Activated CD4-positive, alpha-beta T cell treated with anti-CD3 and anti-CD28 coated beads for 1 hour (primary cell): ENCODE measurements at places on chromosomes 3 and 15.

- DNase-seq = no peak
Measured at GRCh38 chr3:40308725-40309417, 636 bp upstream of the EIF1B start.

GRCh38 chr3:190346541-190346940, 24.3 kb upstream of the CLDN1 start:
- DNase-seq = no peak

DNA sequence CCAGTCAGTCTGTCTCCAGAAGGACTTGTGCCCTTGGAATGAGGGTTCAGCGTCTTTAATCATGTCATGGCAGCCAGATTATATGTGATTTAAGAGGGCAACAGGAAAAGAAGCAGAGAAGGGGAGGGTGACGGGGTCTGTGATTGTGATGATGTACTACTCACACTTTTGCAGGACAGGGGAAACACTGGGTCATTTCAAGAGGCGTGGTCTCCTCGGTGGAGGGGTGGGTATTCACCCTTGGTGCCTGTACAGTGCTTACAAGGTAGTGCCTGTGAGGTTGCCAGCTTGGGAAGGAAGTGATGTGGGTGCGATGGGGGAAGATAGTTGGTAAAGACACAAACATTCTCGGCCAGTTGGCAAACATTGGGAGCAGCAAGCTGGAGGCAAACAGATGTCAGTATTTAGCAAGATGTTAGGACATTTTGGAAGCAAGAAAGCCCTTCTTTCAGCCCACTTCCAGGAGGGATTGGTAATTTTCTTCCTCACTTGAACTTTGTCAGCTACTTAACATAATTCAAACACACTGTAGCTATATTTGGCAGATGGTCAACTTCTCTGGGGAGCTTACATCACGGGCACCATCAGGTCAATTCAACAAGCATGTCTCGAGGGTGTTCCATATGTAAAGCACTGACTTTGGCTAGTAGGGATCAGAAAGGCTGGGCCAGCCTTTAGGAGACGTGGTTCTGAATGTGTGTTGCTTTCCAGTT, 71.4 kb upstream of the ROPN1 start:
- DNase-seq = no peak

GRCh38 chr3:102512734-102513504, 78.1 kb downstream of the ZPLD1 start:
- no peak for DNase-seq

- no peak for DNase-seq
Measured at GRCh38 chr3:49387721-49388120, 24.1 kb downstream of the RHOA start.

DNA sequence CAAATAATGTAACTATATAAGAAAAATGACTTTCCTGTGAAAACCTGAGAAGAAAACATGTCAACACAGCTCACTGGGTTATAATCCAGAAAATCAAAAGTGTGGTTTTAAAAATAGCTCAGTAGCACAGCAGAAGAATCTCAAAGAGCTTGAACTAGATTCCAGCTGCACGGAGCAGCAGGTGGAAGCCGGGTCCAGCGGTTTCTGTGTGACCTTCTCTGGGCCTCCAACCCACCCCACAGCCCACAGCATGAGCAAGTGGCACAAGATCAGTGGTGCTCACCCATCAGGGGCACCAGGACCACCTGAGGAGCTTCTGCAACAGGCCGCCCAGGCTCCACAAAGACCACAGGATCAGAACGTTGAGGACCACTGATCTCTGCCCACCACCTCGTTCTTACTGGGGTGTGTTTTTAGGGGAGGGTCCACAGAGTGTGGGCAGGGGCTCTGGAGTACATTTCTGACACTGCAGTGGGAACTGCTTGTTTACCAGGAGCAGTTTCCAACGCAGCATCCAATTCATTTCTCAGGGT, 23.2 kb downstream of the SLC41A3 start:
- DNase-seq = no peak

- DNase-seq = no peak
Measured at GRCh38 chr3:185965496-185965895, 27.7 kb upstream of the TRA2B start.

DNA sequence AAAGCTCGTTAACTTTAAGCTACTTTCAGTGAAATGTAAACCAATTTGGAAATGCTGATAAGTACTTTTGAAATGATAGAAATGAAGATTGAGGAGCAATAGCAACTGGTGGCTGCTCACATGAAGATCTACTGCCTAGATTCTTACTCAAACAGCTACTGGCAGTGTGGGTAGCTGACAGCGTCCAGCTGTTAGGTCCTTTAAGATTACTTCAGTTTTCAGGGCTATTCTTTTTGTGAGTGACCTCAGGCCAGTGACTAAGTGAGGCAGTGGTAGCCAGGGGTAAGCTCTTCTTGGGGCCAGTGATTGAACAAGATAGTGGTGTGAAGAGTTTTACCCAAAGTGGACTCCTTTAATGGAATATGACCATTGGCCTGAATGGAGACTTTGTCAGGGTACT, 41.3 kb downstream of the NECTIN3 start:
- DNase-seq = no peak

GRCh38 chr3:63869940-63870614, 6.4 kb downstream of the ATXN7 start:
- no peak for DNase-seq

DNA sequence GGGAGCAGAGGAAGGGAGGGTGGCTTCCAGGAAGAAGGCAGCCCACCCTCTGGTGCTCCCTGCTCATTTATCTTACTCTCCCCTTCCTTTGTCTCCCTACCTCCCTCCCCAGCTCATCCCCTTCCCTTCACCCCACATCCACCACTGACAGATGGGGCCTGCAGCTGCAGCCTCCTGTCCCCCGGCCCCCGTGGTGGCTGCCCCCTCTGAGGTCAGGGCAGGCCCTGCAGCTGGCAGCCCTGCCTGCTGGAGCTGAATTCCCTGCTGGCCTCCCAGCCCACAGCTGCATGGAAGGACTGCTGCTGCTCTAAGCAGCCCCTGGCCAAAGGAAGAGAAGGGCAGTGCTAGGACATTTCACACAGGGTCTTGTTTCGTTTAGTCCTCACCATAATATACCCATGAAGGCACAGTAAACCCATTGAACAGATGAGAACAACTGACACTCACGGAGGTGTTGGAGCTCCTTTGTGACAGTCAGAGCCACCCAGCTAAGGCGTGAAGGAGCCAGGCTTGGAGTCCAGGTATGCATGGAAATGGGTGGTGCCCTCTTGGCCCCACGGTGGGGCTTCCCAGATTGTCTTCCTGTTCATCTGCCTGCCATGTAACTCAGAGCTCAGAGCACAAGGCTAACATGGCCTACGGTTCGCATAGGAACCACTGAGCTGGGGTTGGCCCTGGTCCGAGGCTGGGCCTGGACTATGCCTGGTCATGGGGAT, 121.7 kb upstream of the PRR20G start:
- DNase-seq = no peak

DNA sequence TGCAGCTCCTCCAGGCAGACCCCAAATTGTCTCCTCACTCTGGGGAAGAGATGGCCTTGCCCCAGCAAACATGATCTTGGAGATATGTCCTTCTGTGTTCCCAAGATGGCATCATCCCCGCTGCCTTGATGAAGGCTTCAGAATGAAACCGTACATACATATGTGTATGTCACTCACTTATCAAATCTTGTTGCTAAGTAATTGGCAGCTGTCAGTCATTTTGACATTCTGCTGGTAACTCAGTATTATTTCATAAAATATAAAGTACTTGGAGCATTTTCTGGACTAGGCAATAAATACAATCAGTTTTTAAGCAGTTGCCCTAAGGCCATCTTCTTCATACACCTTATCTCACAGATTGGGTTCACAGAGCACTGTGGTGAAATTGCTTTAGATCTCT, 62.4 kb downstream of the ARNT2 start:
- no peak for DNase-seq

GRCh38 chr3:134535186-134535970, 49.5 kb downstream of the CEP63 start:
- DNase-seq = no peak

DNA sequence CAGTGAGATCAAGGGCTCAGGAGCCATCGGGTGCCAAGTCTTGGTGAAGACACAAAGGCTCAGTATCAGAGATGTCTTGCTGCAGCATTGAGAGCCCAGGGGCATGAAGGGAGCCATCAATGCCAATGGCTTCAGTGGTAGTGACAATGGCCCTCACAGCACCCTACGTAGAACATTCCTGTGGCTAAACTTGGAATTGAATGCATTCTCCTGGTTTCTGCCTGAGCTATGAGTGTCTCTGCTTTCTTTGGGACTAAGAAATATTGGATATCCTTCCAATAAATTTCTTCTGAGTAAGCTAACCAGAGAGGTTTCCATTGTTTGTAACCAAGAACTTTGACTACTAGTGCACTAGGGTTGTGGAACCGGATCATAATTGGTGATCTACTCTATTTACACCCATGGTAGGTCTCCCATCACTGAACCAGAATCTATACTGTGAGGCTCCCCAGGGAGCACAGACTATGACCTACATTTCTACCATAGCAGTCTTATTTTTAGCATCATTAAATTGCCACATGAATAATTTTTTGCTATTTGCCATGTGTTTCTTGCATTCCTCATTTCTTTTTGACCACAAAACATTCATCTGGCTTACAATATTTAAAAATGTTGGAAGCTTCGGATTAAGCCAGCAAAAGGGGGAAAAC, 31.6 kb upstream of the PDZRN3 start:
- no peak for DNase-seq

DNA sequence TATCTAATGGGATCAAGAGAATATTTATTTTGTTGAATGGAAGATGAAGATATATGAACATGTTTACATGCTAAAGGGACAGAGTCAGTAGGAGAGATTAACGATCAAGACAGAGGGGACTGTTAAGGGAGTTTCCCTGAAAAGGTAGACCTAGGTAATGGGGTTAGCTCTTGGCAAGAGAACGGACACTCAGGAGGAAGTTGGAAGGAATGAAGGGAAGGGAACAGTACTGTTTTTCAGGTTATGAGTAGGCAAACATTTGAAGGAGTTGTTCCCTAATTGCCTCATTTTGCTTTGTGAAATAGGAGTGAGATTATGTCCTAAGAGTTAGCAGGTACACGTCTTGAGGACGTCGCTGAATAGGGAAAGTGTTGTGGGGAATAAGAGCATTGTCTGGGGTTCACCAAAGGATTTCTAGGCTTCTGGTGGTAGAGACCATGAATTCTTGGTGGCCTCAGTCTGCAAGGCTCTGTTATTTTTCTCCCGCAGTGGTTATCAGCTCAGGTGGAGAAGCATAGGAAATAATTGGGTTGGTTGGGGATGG, 41.3 kb downstream of the PDE8A start:
- no peak for DNase-seq

DNA sequence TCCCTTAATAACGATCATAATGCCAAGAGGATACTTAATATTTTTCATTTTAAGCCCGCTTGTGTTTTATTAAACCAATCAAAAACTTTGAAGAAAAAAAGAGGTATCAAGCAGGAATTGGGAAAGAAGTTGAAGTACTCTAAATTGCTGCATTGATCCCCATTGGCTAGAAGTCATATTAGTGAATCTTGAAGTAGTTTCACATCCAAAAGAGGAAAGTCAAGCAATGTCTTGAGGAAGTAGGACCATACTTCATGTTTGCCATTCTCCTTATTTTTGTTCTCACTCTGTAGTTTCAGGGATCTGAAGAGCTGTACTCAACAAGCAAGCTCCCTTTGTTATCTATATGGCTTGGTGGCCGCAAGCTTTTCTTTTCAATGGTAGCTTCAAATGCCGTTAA, 2.2 kb downstream of the SCAANT1 start:
- DNase-seq = no peak

- DNase-seq = no peak
Measured at GRCh38 chr3:58350627-58351013, 17.9 kb downstream of the PXK start.

- no peak for DNase-seq
Measured at GRCh38 chr15:52010633-52011595, 8.1 kb upstream of the MAPK6 start.

DNA sequence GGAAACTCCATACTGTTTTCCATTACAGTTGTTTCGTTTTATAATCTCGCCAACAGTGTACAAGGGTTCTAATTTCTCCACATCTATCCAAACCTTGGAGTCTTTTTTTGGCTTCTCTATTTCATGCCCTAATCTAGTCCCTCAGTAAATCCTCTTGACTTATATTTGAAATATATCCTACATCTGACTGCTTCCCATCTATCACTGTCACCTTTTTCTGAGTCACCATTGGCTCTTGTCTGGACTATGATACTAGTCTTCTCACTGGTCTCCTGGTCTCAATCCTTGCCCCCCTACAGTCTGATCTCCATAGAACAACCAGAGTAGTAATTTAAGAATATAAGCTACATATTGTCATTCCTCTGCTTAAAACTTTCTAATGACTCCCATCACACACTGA, 80.0 kb downstream of the ITPR1 start:
- no peak for DNase-seq

GRCh38 chr15:60788692-60789103, 309.8 kb upstream of the ICE2 start:
- no peak for DNase-seq

GRCh38 chr3:103295974-103296570, 861.3 kb downstream of the ZPLD1 start:
- DNase-seq = no peak

DNA sequence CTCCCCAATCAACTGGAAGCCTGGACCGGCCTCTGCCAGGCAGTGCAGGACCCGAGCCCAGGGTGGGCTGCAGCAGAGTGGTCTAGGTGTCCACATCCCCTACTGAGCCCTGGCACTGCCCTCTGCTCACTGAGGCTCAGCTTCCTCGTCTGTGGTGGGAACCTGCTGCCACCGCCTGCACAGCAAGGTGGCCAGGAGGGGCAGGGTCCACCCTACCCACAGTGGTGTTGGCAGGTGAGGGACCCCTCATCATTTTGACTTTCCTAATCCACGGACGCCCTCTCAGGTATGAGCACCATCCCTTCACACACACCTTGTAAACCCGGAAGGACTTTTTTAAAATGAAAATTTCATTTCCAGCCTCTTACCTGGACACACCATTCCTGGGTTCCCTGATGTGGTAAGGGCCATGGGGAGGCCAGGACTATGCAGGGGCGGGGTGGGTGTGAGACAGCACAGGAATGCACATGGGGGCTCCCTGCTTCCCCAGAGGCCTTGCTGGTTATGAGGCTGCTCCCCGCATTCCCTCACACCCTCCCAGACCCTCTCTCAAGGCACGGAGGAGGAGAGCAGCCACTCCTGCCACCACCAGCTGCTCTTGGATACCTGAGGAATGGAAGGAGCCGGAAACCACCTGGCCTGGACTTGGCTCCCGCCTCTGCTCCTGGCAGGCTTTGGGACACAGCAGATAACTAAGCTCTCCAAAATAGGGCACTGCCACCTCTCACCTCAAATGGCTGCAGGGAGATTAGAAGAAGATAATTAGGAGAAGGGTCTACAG, 185.9 kb upstream of the TPM1 start:
- DNase-seq = no peak

GRCh38 chr3:78645628-78646310, 1122.0 kb downstream of the ROBO1 start:
- DNase-seq = no peak
